ENCODE measurements at places on chromosomes 7 and 10.

DNA sequence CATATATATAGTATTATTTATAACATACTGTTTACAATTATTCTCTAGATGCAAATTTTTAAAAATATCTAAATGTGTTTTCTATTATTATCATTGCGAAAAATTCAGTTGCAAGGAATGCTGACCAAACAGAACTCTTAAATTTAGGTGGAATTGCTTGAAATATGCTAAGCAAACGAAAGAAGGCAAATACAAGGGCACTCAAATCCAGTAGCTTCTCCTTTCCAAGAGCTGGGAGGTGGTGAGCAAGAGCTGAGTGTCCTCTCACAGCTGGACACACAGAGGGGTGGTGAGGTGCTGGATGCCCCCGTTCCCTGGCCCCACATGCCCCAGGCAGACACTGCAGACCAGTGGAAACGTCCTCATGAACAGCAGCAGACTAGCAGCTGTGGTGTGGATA lies 166.0 kb downstream of the TAX1BP1 start:
- no peak for DNase-seq

DNA sequence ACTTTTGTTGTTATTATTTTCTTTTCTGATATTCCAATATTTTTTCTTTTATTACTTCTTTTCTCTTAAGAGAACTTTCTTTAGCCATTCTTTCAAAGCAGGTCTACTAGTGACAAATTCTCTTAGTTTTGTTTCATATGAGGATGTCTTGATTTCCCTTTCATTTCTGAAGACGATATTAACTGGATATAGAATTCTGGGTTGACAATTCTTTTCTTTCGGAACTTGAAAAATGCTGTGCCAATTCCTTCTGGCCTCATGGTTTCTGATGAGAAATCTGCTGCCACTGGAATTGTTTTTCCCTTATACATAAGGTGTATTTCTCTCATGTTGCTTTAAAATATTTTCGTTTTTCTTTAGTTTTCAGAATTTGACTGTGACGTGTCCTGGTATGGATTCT lies 97.0 kb upstream of the KIF5B start:
- DNase-seq, result no peak

DNA sequence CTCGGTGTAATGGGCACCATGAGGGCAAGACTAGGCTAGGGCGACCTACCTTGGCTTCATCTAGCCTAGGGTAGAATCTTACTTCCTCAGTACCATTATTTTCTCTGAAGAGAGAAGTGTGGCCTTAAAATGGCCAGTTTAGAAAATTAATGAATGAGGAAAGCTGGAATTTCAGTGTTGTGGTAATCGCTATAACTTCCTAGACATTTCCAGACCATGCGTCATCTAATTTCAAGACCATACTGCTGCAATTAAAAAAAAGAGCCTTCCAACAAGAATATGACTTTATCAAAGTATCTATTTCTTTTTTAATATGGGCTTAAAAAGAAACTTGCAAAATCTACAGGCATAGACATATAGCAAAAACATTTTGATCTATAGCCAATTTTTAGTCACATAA lies 68.5 kb downstream of the CPVL start:
- peak; percentile 20 for DNase-seq

DNA sequence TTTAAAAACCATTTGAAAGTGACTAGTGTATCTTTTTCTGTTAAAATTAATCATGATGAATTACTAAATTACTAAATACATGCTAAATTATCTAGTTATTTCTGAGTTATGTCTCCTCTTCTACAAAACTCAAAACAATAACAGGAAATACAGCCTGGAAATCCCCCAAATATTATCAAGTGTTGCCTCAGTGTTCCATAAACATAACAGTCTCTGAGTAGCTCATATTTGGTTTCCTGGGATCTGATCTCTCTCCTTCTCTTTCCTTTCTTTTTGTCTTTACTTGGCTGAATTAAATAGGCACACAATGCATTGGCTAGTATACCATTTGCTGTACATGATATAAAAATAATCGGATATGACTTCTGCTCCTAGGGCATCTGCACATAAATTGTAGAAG lies 277.6 kb upstream of the IGFBP3 start:
- DNase-seq, result no peak

GRCh38 chr10:96229568-96230030 lies 41.8 kb downstream of the BLNK start:
- peak; percentile 54 for DNase-seq

- no peak for DNase-seq
Measured at GRCh38 chr10:88920986-88921593, 31.5 kb downstream of the ACTA2 start.

- DNase-seq, result no peak
Measured at GRCh38 chr10:93066544-93066913, 5.9 kb downstream of the CYP26C1 start.

- DNase-seq, result no peak
Measured at GRCh38 chr10:29254123-29255046, 34.5 kb upstream of the LYZL1 start.

GRCh38 chr10:87860156-87860795 lies 3.1 kb downstream of the KLLN start:
- DNase-seq, result peak; percentile 73

Measured in brain (organoid and tissue), 16 donors.